ENCODE measurements at places on chromosomes 4 and X. TPM values are rescaled to one million over a fixed set of nuclear protein-coding genes. Genes with fewer than 3 reads are reported as not detected.

The HTR2C gene
- total RNA-seq = not detected

The TMEM154 gene
- total RNA-seq = 2.9 TPM

The PGAM4 gene
- not detected for total RNA-seq

The DDX60 gene
- 12.9 TPM for total RNA-seq

The USP46 gene
- total RNA-seq = 9.0 TPM

The FOXR2 gene
- not detected for total RNA-seq

The FHDC1 gene
- total RNA-seq = 1.7 TPM

The SHROOM2 gene
- 1.5 TPM for total RNA-seq

The GPR119 gene
- total RNA-seq = not detected

The CT45A2 gene
- not detected for total RNA-seq

The SPATA18 gene
- total RNA-seq = 7.5 TPM

The SRPX gene
- 95.3 TPM for total RNA-seq

The FDCSP gene
- not detected for total RNA-seq

The EOLA1 gene
- 21.0 TPM for total RNA-seq

The DCAF12L1 gene
- not detected for total RNA-seq

The ENOX2 gene
- total RNA-seq = 16.2 TPM

The FAM13A gene
- 25.0 TPM for total RNA-seq

The TRIM75 gene
- not detected for total RNA-seq

The TCEAL7 gene
- 8.2 TPM for total RNA-seq

The GATB gene
- 13.9 TPM for total RNA-seq

The TLR10 gene
- not detected for total RNA-seq

The PLRG1 gene
- total RNA-seq = 39.5 TPM

The PAGE2 gene
- total RNA-seq = not detected

The COX7B2 gene
- total RNA-seq = not detected

The ODAM gene
- total RNA-seq = not detected

The CT45A1 gene
- not detected for total RNA-seq

The FGG gene
- not detected for total RNA-seq

The IL9R gene
- total RNA-seq = not detected

The F8A3 gene
- total RNA-seq = 24.4 TPM

The GRPR gene
- 10.8 TPM for total RNA-seq

The ZC4H2 gene
- total RNA-seq = 11.5 TPM

The NFXL1 gene
- total RNA-seq = 10.6 TPM

The HEPH gene
- total RNA-seq = 68.9 TPM

The CACNA1F gene
- total RNA-seq = under 0.01 TPM

The ADH7 gene
- total RNA-seq = not detected
